ENCODE measurements at places on chromosomes 12 and 14.

- DNase-seq = no peak
Observed at GRCh38 chr12:77382096-77382742, 316.9 kb upstream of the E2F7 start.

DNA sequence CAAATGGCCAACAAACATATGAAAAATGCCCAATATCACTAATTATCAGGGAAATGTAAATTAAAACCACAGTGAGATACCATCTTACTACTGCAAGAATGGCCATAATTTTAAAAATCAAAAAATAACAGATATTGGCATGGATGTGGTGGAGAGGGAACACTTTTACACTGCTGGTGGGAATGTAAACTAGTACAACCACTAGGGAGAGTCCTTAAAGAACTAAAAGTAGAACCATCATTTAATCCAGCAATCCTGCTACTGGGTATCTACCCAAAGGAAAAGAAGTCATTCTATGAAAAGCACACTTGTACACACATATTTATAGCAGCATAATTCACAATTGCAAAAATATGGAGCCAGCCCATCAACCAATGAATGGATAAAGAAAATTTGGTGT lies 459.7 kb downstream of the GXYLT1 start:
- DNase-seq = no peak

- no peak for DNase-seq
Observed at GRCh38 chr14:70454731-70455130, 2.8 kb downstream of the ADAM21 start.

- no peak for DNase-seq
Observed at GRCh38 chr12:20077618-20078017, 290.7 kb upstream of the PDE3A start.

DNA sequence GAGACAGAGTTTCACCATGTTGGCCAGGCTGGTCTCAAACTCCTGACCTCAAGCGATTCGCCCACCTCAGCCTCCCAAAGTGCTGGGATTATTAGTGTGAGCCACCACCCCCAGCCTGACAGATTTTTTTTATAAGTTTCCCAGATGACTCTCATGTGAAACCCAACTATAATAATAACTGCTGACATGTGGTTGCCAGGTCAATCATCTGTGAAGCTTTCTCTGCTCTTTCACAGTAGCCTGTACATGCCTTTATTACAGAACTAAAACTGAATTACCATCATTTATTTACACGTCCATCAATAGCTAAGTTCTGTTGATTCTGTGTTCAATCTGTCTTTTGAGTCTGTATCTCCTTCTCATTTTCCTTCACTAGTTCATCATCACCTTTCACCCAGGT lies 218.5 kb downstream of the RPS29 start:
- DNase-seq = no peak

DNA sequence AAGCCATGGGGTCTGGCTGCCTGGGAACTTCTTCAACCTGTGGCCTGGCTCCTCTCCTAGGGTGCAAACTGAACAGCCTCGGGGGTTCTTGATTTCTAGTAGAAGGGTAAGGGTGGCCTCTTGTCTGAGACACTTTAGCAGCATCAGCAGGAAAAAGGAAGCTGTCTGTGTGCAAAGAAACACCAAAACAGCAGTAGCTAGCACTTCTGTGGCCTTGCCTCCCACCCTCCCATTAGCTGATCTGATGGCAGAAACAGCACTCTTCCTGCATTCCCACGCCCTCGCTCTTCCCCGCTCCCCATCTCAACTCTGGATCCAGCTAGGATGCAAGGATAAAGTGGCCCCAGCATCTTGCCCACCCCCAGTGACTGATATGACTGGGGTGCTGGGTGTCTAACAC lies 20.7 kb downstream of the SLC7A8 start:
- DNase-seq = no peak

GRCh38 chr12:32440120-32440865 lies 40.9 kb downstream of the FGD4 start:
- no peak for DNase-seq

GRCh38 chr14:87041290-87042020 lies 951.5 kb downstream of the GALC start:
- no peak for DNase-seq

- DNase-seq = no peak
Observed at GRCh38 chr12:14784471-14784870, 18.8 kb downstream of the WBP11 start.

- no peak for DNase-seq
Observed at GRCh38 chr12:124607681-124608425, 40.4 kb upstream of the NCOR2 start.

DNA sequence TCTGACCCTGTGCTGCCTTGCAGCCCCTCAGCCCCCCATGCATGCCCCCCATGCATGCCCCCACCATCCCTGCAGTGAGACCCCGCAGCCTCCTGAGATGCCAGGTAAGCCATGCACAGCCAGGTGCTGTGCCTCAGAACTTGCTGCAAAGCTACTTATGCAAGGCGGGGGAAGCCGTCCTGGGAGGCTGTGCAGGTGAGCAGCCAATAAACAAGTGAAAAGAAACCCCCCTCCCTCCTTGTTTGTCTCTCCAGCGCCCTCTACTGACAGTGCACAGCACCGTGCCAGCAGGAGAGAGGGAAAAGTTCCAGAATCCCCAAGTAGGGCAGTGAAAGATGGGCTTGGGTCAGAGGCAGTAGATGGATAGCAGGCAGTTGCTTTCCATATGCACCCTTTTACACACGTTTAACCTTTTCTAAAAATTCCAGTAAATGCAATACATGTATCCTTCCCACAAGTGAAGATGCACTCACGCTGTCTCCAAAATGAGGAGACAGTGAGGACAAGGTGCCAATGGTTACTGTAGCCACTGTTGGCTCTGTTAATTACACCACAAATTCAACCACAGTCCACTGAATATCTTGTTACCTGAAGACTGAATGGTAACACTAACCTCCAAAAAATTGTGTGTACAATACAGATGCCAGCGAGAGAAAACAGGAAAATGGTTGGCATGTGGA lies 18.0 kb downstream of the TNFAIP2 start:
- no peak for DNase-seq

GRCh38 chr12:124736115-124737039 lies 127.3 kb downstream of the SCARB1 start:
- no peak for DNase-seq

- DNase-seq = no peak
Observed at GRCh38 chr14:22801716-22802115, 13.5 kb downstream of the SLC7A7 start.

GRCh38 chr12:70660620-70661219 lies 23.5 kb upstream of the PTPRB start:
- no peak for DNase-seq

DNA sequence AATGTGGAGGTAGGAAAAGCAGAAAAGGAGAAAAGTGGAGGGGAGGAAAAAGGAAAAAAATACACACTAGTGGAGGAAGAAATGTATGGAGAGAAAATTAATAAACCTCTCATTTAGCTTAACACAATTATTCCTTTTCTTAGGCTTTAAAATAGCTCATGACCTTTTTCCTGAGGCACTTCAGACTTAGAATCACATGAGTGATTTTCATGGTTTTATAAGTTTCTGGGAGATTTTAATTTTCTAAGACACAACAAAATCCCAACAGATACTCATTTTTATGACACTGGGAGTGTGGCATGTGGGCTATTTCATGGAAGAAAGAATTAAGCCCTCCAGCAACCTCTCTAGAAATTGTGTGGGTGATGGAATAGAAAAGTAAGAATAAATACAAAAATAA lies 214.7 kb downstream of the CPNE8 start:
- DNase-seq = no peak

- DNase-seq = no peak
Observed at GRCh38 chr12:66008985-66009384, 121.6 kb downstream of the LLPH start.

DNA sequence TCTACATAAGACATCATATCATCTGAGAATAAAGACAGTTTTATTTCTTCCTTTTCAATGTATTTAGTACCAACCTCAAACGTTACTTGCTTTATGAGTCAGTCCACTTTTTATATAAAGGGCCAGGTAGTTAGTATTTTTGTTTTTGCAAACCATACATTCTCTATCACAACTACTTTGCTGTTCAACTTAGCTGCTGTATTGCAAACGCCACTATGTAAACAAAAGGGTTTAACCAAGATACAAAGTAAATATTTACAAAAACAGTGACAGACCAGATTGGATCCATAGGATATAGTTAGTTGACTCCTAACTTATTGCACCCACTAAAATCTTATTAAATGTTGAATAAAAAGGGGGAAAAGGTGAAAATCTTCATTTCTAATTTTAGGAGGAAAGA lies 87.7 kb upstream of the FOXG1 start:
- no peak for DNase-seq

- no peak for DNase-seq
Observed at GRCh38 chr14:32212833-32213232, 9.8 kb upstream of the RNU6-8 start.

GRCh38 chr14:55052269-55052930 lies 953 bp downstream of the MAPK1IP1L start:
- DNase-seq = no peak

- no peak for DNase-seq
Observed at GRCh38 chr14:47040550-47040949, 389.0 kb upstream of the RPL10L start.

DNA sequence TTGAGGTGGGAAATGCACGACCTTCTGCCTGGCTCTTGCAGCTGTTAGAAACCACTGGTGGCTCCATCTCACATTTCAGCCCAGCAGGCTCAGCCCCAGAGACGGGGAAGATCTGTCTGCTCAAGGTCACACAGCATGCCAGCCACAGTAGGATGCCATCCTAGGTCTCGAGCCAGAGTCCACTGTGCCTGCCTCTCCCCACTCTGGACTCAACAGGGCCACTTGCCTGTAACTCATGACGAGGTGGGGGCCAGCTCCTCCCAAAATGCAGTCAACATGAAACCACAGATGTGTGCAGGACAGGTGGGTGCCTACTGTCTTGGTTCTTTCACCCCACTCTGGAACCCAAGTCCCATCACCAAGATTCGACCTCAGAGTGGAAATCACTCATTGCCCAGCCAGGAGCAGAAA lies 23.2 kb downstream of the BCL11B start:
- DNase-seq = no peak

- DNase-seq = no peak
Observed at GRCh38 chr12:113461666-113462065, 10.0 kb downstream of the LHX5 start.

DNA sequence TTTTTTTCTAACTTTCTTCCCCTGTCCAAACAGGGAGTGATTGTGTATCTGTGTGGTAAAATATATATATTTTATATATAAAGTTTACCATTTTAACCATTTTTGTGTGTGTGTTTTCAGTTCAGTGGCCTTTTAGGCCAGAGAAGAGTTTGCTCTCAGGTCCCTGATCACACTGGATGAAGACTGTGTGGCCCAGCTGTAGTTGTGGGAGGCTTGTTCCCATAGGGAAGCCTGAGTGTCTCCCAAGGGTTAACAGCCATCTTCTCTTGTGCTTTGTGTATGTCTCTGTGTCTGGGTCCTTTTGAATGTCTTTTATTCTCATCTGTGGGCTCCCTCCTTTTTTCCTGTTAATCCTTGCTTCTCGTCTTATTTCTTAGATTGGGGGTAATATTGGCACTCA lies 23.4 kb downstream of the CGRRF1 start:
- no peak for DNase-seq

DNA sequence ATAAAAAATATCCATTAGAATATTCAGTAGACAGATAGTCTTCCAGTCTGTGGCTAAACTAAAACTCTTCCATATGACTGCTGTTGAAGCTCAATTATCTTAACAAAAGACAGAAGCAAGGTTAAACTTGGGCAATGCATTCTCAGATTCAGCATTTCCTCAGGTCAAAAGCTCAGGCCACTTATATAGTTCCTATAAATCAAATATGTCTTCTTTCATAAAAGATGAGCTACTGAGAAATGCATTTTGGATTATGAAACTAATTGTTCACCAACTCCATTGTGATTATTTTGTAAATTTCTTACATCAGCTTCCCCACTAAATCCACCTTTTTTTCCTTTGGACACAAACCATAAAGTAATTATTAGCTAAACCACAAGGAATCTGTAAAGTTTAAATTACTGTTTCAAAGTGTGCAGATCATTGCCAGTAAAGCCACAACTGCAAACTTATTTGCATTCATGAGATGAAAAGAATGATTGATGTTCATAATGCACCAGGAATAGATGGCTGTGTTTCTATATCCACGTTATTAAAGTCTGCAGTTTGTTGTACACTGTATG lies 224.4 kb downstream of the FBXL14 start:
- DNase-seq = no peak

GRCh38 chr14:68770553-68771286 lies 22.1 kb downstream of the ZFP36L1 start:
- DNase-seq = no peak

GRCh38 chr12:120102189-120103043 lies 14.1 kb downstream of the RAB35 start:
- no peak for DNase-seq

DNA sequence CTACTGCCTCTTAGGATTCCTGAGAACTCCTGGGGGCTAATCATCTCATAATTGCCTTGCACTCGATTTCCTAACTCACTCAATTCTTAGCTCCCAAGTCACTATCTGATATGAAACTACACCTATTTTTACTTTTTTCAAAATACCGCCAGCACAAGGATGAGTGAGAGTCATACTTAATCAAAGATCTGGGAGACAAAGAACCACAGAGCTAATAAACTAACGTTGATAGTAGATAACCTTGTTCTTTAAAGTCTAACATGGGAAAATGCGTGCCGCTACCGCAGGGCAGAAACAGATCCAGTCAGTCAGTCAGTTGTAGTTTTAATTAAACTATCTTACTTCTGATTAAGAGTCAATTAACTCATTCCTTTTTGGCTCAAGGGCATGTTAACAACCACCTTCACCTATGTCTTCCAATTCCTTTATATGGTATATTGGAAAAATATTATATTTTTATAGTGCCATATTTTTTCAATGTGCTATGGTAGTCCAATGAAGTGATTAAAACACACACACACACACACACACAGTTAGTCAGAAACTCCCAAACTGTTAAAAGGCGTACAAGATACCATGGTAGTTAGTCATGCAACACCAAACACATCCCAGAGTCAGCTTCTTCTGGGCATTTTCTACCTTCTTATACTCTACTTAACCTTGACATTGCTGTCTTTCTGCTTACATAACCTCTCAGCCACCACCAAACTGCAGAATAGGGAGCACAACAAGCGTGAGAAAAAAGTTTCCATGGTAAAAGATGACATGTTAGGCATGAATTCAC lies 114.0 kb downstream of the KLHL28 start:
- no peak for DNase-seq

DNA sequence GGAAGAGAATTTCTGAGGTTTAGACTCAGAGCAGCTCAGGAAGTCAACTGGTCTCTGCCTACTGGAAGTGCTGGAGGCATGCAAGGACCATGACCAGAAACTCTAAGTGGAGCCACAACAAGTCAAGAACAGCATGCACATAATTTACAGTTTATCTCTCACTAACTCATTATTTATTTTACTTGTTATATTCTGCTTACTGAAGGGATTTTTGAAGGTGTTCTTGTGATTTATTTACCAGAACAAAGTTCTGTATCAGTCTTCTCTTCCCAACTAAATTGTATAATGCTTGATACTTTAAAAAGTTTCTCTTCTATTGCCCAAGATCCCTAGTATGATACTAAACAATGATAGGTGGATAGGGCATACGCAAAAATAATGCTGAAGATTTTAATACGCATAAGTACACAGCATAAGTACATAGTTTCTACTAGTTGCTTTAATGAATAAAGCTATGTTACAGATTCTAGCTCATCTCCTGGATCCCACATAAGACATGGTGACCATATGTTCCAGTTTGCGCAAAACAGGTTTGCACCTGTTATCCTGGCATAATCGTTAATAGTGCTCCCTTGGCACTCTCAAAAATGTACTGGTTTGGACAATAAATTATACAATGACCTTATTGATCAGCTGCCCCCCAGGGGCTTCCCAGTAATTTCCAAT lies 11.6 kb upstream of the SPTB start:
- DNase-seq = no peak

- DNase-seq = no peak
Observed at GRCh38 chr14:93121030-93121834, 5.5 kb upstream of the ITPK1 start.
